ENCODE measurements at places on chromosomes 7 and 10. TPM values are rescaled to one million over a fixed set of nuclear protein-coding genes. Genes with fewer than 3 reads are reported as not detected.

Gene GNG11
- total RNA-seq, result 9.8 TPM

DNA sequence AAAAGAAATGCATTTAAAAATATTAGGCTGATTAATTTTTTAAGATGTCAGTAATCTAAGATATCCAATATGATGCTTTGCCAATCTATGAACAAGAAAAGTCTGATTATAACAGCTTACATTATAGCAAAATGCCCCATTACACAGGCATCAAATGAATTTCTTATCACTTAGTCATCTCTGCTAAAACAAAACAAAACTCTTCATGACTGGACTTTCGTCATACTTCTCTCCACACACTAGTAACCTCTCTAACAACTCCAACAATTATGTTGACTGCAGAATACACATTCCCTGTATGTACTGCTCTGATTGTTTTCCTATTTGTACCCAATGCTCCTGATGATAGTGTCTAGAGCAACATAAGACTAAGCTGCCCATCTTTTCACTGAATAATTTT, 3.8 kb upstream of the MKI67 start:
- H3K4me1 ChIP-seq, result no peaks in the 10 kb centered on the region
- H3K4me3 ChIP-seq, result no peak overlapping the region
- no peaks in the 10 kb centered on the region for H3K27me3 ChIP-seq
- no peaks in the 10 kb centered on the region for H3K36me3 ChIP-seq
- no peak overlapping the region for H3K27ac ChIP-seq

DNA sequence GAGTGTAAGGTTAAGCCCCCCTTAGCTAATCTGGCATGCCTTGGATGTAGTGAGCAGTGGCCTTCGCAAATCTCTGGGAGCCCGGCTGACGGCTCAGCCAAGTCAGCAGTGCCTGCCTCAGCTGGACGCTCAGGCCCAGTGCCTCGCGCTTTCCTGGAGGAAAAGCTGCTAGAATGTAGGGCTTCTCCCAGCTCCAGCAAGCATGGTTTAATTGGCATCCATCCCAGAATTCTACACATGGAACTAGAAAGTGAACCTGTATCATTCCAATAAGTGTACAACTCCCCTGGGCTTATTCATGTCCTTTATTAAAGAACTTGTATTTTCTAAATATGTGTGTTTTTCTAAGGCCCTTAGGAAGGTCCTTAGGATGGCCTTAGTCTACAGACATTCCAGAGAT, 287.8 kb upstream of the SHH start:
- H3K27me3 ChIP-seq, result no peaks in the 10 kb centered on the region
- no peak overlapping the region for H3K27ac ChIP-seq
- no peak overlapping the region for H3K4me3 ChIP-seq
- H3K36me3 ChIP-seq, result no peaks in the 10 kb centered on the region
- H3K4me1 ChIP-seq, result no peaks in the 10 kb centered on the region
- DNase-seq, result no peak

Gene RBP4
- total RNA-seq, result 9.4 TPM

DNA sequence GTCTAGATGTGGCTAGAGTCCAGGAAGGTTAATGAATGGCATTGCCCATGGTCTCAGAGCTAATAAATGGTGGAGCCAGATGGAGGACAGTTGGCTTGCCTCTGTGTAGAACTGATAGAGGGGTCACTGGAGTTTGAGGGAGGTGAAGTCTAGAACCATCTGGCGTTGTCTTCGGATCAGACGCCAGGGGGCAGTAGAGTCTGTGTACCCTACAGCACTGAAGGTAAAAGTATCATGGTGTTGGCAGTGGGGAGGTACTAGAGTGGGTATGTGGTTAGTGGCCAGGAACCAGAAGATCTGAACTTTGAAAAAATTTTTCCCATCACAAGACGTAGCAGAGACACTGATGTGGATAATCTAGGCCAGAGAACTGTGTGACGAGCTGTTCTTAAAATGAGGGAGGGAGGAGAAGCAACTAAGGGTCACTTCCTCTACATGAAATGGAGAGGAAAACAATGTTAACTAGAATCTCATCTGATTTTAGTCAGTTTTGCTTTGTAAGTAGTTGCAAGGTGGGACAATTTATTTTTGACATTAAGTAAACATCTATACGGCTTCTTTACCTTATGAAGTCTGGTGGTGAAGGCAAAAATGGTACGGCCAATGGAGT, 227.9 kb upstream of the PRSS58 start:
- no peak for DNase-seq
- H3K27me3 ChIP-seq, result no peaks in the 10 kb centered on the region
- H3K4me3 ChIP-seq, result no peak overlapping the region
- no peaks in the 10 kb centered on the region for H3K36me3 ChIP-seq

Gene MPP7
- 95.3 TPM for total RNA-seq

- H3K4me3 ChIP-seq, result no peak overlapping the region
- H3K36me3 ChIP-seq, result no peaks in the 10 kb centered on the region
- no peaks in the 10 kb centered on the region for H3K4me1 ChIP-seq
- no peak overlapping the region for H3K27ac ChIP-seq
- DNase-seq, result no peak
- no peaks in the 10 kb centered on the region for H3K27me3 ChIP-seq
Measured at GRCh38 chr10:69952821-69953221, 99.8 kb upstream of the MACROH2A2 start.

GRCh38 chr7:143418681-143419458, 10.2 kb upstream of the EPHA1 start:
- DNase-seq, result no peak
- no peak overlapping the region for H3K4me3 ChIP-seq
- no peak overlapping the region for H3K27ac ChIP-seq
- H3K27me3 ChIP-seq, result no peaks in the 10 kb centered on the region

- no peaks in the 10 kb centered on the region for H3K27me3 ChIP-seq
- no peak overlapping the region for H3K4me3 ChIP-seq
- DNase-seq, result no peak
- H3K4me1 ChIP-seq, result no peaks in the 10 kb centered on the region
Measured at GRCh38 chr7:90605055-90605454, 8.9 kb downstream of the CDK14 start.

Gene TMEM130
- total RNA-seq, result 15.3 TPM

DNA sequence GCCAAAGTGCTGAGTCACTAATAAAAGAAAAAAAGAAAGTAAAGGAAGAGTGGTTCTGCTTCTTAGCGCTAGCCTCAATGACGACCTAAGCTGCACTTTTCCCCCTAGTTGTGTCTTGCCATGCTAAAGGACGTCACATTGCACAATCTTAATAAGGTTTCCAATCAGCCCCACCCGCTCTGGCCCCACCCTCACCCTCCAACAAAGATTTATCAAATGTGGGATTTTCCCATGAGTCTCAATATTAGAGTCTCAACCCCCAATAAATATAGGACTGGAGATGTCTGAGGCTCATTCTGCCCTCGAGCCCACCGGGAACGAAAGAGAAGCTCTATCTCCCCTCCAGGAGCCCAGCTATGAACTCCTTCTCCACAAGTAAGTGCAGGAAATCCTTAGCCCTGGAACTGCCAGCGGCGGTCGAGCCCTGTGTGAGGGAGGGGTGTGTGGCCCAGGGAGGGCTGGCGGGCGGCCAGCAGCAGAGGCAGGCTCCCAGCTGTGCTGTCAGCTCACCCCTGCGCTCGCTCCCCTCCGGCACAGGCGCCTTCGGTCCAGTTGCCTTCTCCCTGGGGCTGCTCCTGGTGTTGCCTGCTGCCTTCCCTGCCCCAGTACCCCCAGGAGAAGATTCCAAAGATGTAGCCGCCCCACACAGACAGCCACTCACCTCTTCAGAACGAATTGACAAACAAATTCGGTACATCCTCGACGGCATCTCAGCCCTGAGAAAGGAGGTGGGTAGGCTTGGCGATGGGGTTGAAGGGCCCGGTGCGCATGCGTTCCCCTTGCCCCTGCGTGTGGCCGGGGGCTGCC, at the start of gene IL6:
Gene IL6, plus strand, starts transcription at position 294 of the 807 bp plus-strand sequence. Its CDS starts 63 bp downstream, at position 357.
- H3K4me1 ChIP-seq, result no peaks in the 10 kb centered on the region
- peak within 1 kb of the TSS; percentile 0 for H3K27ac ChIP-seq
- H3K36me3 ChIP-seq, result no peaks in the 10 kb centered on the region
- no peak within 1 kb of the TSS for H3K4me3 ChIP-seq
- no peaks in the 10 kb centered on the region for H3K27me3 ChIP-seq

Gene PITX3
- total RNA-seq, result not detected

DNA sequence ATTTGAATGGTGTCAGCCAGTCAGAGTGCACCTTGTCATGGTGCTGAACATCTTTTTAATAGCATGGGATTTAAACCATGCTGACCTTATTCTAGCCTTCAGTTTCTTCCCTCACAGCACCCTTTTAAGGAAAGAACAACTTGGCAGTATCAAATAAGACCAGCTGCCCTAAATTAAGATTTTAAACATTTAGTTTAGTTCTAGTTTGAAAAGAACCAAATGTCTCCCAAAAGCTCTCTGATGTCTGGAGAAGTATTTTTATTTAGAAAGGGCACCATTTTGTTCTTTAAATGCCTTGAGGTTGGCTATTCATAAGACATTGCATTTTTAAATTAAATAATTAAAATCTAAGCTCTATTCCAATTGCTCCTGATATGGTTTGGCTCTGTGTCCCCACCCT, 121.1 kb downstream of the CCDC3 start:
- DNase-seq, result no peak
- no peaks in the 10 kb centered on the region for H3K27me3 ChIP-seq
- no peaks in the 10 kb centered on the region for H3K4me1 ChIP-seq
- H3K36me3 ChIP-seq, result no peaks in the 10 kb centered on the region
- no peak overlapping the region for H3K4me3 ChIP-seq

DNA sequence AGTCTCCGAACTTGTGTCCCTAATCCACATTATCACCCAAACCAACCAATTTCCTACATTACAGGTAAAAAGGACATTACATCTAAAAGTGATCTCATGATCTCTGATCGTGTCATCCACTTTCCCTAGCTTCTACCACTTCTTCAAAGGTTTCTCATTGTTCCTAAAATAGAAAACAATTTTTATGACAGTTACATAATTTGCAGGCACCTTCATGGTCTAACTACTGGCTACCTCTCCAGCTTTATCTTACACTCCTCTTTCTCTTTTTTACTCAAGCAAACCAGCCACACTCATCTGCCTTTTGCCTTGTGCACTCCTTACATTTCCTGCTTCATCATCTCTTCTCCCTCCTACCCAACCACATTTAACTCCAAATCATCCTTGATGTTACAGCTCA, 886.7 kb upstream of the SORCS1 start:
- no peaks in the 10 kb centered on the region for H3K4me1 ChIP-seq
- no peak overlapping the region for H3K27ac ChIP-seq
- no peak for DNase-seq
- no peaks in the 10 kb centered on the region for H3K27me3 ChIP-seq

DNA sequence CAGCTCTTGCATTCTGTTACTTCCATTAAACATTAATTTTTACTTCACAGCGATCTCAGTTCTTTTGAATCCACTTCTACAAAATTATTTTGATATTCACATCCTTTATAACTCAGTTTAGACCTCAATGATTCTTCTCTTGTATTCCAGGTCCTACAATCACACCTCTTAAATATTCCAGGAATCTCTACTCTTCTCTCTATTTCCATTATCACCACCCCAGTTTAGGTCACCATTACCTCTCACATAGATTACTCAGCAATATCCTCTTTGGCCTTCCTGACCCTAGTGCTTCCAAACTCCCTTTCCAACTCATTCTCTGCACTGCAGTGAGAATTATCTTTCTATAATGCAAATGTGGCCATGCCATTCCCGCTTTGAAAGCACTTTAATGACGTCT, 27.1 kb upstream of the GPR37 start:
- no peaks in the 10 kb centered on the region for H3K27me3 ChIP-seq
- no peak overlapping the region for H3K27ac ChIP-seq
- H3K36me3 ChIP-seq, result no peaks in the 10 kb centered on the region
- no peaks in the 10 kb centered on the region for H3K4me1 ChIP-seq
- DNase-seq, result no peak
